ENCODE measurements at places on chromosomes 1 and 21.

DNA sequence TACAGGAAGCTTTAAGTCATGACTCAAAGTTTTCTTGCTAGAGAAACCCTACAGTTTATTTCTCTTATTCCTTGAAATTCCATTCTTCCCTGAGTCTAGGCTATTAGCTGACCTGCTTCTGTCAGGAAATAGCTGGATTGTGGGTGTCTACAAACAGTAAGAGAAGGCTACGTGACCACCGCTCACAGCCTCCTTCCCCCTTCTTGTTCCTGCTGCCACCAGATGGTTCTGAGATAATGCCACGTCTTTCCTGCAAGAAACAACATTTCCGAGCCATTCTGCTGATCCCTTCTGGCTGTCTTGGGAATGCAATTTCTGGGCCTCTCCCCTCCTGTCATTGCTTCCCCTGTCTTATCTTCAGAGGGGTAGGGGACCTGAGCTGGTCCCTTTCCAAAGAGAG is 128.9 kb upstream of the SGIP1 start:
- DNase-seq, result no peak

DNA sequence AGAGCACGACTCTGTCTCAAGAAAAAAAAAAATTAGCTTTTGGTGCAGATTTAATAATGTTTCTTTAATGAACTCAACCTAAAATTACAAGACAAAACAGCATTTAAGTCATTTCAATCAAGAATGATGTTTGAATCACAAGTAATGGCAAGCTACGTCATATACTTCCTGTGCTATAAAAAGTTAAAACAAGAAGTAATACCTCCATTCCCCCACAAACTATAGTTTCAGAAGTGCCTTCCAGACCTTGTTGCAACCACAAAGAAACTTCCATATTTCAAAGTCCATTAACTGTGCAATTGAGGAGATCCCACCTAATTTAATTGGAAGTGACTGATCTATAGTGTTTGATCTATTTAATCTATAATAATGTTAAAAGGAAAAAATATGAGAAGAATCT is 15.1 kb downstream of the NRDC start:
- peak; percentile 2 for DNase-seq

GRCh38 chr1:156101880-156102279 is 12.6 kb upstream of the LMNA start:
- no peak for DNase-seq

DNA sequence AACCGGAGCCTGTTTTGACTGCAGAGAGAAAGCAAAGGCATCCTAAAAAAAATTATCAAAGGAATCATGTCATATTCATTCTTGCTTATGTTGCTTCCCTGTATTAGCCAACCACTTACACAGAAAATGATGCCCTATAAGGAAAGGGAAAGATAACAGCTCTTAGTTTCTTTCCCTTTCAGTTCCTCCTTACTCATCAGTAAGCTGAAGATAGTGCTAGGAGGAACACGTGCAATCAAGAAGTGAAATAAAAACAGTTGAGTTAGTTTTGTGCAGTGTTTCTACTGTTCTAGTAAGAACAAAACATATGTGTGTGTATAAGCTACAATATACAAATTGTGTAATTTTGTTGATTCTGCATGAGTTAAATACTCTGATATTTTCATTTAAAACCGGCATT is 45.3 kb upstream of the MTF2 start:
- no peak for DNase-seq

GRCh38 chr1:167515893-167516321 is 2.4 kb downstream of the CD247 start:
- no peak for DNase-seq

GRCh38 chr21:43703035-43703880 is 15.7 kb upstream of the PDXK start:
- no peak for DNase-seq

- no peak for DNase-seq
Observed at GRCh38 chr1:9451081-9451480, 88.2 kb upstream of the SLC25A33 start.

GRCh38 chr1:58881471-58881994 is 97.7 kb upstream of the JUN start:
- no peak for DNase-seq

GRCh38 chr1:239817276-239817675 is 274.4 kb upstream of the FMN2 start:
- DNase-seq, result no peak

GRCh38 chr1:14367451-14367850 is 231.0 kb upstream of the KAZN start:
- DNase-seq, result no peak

DNA sequence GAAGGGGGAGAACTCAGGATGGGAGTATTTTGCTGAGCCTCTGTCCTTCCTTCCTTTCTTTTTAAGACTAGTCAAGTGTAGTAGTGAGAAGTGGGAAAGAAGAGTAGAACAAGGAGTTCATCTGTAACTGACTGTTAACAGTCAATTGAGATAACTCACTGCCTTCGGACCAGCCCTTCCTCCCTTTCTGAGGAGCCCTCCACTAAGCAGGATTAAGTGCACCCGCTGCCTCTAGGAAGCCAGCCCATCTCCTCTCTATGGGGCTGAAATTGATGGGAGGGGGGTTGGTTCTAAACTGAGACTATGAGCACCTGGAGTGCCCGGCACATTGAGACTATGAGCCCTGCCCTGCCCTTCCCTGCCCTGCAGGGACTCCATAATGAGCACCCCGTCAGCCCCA is 72.7 kb upstream of the TINAGL1 start:
- no peak for DNase-seq

DNA sequence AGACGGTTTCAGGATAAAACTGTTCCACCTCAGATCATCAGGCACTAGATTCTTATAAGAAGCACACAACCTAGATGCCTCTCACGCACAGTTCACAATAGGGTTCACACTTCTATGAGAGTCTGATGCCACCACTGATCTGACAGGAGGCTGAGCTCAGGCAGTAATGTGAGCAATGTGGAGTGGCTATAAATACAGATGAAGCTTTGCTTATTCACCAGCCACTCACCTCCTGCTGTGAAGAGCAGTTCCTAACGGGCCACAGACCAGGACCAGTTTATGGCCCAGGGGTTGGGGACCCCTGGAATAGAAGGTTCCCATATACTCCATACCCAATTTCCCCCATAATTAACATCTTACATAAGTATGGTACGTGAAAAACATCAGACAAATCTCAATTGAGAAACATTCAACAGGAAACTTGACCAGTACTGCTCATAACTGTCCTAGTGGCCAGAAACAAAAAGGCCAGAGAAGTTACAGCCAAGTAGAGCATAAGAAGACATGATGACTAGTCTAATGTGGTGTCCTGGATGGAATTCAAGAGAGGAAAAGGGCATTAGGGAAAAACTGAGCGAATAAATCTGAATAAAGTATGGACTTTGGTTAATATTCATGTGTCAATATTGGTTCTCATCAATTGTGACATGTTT is 24.7 kb upstream of the IGSF5 start:
- no peak for DNase-seq

DNA sequence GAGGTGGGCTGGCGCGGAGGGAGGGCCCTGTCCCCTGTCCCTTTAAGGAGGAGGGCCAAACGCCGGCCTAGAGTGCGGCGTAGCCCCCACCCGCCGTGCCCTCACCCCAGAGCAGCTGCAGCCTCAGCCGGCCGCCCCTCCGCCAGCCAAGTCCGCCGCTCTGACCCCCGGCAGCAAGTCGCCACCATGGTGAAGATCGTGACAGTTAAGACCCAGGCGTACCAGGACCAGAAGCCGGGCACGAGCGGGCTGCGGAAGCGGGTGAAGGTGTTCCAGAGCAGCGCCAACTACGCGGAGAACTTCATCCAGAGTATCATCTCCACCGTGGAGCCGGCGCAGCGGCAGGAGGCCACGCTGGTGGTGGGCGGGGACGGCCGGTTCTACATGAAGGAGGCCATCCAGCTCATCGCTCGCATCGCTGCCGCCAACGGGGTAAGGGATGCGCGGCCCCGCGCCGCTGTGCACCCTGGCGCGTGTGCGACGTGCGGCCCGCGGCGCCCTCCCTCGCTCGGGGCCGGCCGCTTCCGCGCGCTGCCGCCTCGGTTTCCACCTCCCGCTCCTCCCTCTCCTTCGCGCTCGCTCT is at the start of gene PGM1:
Gene PGM1, plus strand, starts transcription at position 109 of the 583 bp plus-strand sequence. Its CDS starts 78 bp downstream, at position 187.
- peak; percentile 73 for DNase-seq

DNA sequence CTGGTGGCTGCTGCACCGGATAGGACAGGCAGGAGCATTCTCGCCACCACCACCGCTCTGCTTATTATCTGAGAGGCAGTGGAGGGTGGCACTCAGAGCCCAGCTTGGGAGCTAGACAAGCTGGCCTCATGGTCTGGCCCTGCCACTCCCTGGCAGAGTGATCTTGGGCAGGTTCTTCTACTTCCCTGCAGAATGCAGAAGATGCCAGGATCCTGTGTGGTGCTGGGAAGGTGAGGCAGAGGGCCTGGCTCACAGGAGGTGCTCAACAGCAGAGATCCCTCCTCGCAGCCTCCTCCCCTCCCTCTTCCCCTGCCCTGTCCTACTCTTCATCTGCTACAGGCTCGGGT is 60.4 kb downstream of the ARHGEF10L start:
- no peak for DNase-seq

GRCh38 chr1:64184003-64184440 is 19.4 kb upstream of the UBE2U start:
- DNase-seq, result no peak

All from CD4-positive, alpha-beta T cell treated with Interleukin-15 for 4 hours (primary cell).